ENCODE measurements at places on chromosomes 3 and 15.

DNA sequence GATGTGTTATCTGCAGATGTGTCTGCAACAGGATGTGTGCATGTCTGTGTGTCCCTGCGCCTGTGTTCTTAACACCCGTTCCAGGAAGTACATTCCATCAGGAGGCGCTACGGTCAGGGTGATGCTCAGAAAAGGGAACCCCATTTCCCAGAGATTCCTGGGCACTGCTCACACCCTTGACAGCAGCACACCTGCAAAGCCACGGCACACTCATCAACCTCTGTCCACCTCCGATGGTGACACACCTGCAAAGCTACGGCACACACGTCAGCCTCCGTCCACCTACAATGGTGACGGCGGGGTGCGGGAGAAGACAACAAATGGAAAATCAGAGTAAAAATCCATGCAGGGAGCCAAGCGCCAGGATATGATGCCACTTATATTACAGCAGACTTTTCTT is 55.4 kb downstream of the NIPA2 start:
- DNase-seq: no peak

DNA sequence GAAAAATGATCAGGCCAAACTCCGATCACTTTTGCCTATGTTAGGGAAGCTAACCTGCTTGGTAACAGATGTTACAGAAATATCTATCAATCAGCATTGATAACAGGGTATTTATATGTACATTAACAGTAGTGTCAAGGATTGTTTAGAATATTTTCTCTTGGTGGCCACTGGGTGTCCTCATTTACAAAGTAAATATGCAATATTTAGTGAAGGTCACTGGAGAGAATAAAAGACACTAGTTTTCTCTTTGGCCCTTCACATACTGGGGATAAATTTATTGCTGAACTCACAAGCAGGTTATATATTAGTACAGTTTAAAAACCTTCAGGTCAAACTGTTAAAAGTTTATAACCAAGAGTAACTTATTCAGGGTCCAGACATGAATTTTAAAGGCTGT is 69.0 kb downstream of the TIGIT start:
- no peak for DNase-seq

- no peak for DNase-seq
Observed at GRCh38 chr15:75862796-75863195, 19.5 kb downstream of the UBE2Q2 start.

GRCh38 chr3:131142580-131142979 is 115.9 kb downstream of the NEK11 start:
- no peak for DNase-seq

DNA sequence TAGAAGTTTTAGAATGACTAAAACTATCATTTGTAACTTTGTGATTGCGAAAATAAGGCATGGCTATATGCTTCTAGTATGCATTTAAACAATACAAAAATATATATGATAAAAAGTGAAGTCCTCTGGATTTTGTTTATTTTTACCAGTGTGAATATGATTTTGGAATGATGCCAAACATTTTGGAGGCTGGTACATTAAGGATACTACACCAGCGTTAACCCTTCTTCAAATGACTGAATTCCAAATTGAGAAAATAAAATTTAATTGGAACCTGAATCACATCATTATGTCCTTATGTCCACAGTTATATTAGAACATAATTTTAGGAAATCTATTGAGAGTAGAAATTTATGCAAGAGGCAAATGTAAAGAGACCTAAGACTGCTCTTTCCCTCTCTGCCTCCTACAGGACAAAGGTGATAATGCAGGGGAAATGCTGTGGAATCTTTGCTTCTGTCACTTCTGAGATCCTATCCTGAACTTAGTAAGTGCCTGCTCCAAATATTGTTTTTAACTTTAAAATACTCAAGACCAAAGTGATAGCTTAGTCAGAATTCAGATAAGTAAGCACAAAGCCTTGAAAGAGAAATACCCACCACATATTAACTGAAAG is 121.1 kb upstream of the NANOGP8 start:
- no peak for DNase-seq

GRCh38 chr15:35925275-35926006 is 379.5 kb upstream of the DPH6 start:
- DNase-seq: no peak

DNA sequence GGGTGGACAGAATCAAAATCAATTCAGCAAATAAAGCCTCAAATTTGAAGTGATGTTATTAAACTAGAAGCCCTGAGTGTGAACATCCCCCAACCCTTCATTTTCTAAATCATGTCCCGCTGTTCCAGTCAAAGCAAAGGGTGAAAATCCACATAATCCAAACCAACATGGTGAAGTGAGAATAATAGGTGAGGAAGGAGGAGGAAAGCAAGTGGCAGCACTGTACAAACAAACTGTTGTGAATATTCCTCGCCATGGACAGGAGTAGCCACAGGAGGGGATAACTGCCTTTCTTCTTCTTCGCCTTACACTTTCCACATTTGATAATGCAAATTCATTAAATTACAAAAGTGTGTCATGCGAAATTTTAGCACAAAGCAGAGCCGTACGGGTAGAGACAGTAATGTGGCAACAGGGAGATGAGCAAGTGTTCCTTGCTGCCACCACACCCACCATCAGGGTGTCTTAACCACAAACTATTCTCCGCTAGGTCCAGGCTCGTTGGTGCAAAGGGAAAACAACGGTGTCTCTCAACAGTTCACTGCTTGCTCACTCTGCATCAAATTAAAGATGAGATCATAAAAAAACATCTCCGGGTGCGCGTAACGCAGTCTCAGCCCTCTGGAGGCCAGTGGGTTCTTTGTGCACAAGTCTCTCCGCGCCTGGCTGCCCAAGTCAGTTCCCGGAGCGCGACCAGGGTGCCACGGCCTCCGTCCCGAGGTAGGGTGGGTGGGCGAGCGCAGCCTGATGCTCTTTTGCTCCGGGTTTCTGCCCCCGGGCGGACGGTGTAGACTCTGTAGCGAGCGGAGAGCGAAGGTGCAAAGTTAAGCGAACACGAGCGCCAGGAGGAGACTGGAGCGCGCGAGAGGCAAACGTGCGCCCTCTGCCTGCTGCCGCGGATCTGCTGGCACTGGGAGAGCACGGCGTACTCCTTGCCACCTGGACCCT is 6.7 kb downstream of the EPHA3 start:
- DNase-seq: peak; percentile 82

DNA sequence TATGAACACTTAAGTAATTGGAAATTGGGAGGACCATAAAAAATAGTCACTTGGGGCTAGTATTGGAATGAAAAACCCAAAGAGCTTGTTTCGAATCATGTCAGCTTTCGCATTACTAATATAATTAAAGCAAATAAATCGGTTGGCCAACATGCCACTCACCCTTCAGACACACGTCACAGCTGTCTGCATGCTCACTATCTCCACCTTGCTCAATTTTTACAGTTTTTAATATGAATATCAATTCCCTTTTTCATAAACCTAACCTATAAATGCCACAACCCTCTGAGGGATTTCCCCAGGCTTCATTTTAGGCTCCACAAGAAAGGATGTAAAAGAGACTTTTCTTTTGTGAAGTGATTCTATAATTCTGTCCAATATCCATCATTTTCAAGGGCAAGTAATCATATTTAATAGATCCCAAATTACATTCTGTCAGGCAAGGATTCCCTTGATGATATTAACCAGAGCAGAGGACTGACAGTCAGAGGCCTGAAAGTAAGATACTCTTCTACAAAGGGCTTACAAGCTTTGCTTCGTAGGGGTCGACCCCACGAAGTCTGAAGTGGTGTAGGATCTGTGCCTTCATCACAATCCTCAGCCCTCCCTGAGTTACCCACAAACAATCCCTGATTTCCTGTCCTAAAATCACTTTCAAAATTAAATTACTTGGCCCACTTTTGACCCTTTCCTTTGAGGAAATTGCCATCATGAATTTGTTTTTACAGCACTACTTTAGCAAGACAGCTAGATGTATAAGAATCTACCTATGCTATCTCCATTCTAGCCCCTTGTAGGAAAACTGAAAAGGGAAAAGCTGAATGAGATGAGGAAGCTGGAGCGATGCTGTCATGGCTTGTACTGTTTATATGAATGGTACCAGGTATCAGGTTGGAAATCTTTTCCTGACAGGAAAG is 44.5 kb downstream of the NANOGP8 start:
- no peak for DNase-seq

GRCh38 chr3:160403796-160404470 is 4.5 kb downstream of the SMC4 start:
- no peak for DNase-seq

GRCh38 chr3:157369727-157370421 is 66.8 kb upstream of the PTX3 start:
- DNase-seq: no peak

DNA sequence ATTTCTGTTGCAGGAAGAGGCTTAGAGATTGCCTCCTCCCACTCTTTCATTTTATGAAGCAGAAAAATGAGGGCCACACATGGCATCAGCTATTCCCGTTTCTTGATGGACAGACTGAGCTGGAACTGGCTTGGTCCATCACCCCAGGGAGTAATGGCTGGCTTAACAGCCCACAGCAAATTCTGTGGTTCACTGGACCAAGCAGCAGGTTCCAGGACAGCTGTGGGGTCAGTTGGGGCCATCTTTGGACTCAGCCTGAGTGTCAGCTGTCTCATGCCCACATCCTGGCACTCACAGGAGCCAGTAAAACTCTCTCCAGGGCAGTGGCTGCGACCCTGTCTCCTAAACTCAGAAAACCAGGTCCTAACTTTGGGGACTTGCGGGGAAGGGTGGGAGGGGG is 36.5 kb downstream of the ZDHHC19 start:
- no peak for DNase-seq

DNA sequence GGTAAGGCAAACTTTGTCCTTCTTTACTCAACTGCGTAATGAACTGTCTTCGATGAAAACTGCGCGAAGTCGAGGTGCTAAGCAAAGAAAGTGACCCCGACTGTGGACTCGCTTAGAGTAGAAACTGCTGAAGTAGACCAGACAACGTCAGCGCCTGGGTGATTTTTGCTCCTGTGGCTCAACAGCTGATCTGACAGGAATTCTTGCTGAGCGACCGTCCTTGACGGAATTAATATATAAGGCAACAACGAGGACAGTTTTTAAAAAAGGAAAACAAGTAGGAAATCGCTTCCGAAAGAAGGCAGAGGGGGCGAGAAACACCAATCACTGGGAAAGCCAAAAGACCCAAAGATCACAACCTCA is 541 bp downstream of the RPS27L start:
- DNase-seq: no peak

- DNase-seq: no peak
Observed at GRCh38 chr3:115699706-115700105, 76.4 kb downstream of the GAP43 start.

DNA sequence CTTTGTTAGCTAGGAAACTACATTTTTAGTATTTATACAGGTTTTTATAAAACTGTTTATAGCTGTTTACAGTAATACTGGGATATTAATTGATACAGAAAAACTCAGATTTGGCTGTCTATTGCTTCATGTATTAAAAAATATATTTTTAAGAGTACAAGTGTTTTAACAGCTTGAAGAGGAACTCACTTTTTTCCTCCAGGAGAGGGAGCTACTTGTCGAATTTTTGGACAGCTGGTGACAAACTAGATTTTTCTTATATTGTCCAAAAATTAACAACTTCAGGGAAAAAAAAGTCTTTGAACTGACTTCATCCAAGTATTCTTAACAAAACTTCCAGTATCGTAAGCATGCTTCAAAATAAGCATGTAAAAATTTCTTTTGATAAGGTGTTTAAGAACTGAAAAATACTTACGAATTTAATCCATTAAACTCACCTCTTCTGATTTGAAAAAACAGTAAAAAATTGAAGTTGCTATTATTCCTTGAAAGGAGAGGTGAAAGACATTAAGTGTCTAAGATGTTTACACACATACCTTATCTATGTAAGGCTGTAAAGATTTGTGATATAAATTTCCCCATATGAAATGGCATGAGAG is 4.0 kb downstream of the DIPK2A start:
- no peak for DNase-seq

- no peak for DNase-seq
Observed at GRCh38 chr3:183807881-183808280, 17.5 kb downstream of the MAP6D1 start.

DNA sequence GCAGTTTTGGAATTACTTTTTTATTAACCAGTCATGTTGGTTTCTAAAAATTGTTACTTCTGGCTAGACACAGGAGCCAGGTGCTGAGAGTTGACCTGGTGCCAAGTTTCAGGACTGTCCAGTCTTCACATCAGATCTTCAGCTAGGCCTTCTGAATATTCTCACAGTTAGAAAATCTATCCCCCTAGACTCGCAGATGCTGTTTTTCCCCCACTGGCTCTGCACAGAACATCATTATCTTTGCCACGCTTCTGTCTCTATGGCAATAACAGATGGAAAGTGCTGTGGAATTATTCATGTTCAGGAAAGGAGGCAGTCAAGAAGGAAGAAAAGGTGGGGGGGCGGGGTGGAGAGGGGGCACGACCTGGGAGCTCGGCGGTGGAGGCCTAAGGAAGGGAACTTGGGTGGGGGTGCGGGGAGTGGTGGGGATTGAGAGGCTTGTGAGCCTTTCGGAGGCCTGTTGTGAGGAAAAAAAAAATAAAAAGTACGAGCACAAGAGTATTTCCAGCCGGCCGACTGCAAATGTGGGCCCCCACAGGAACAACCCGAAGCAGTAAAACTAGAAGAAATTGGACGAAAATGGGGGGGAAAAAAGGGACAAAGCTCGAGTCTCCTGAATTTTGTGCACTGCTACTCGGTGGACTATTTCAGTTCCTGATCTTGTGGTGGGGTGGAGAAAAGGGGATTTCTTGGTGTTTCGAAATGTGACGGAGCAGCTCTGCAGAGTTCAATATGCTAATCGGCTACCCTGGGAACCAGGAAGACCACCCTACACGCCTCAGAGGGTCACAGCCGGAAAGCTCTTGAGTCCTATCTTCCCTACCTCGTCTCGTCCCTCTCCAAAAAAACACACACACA is 1.5 kb upstream of the SKIL start:
- peak; percentile 62 for DNase-seq

GRCh38 chr3:34106879-34107278 is 308.4 kb downstream of the PDCD6IP start:
- peak; percentile 61 for DNase-seq

DNA sequence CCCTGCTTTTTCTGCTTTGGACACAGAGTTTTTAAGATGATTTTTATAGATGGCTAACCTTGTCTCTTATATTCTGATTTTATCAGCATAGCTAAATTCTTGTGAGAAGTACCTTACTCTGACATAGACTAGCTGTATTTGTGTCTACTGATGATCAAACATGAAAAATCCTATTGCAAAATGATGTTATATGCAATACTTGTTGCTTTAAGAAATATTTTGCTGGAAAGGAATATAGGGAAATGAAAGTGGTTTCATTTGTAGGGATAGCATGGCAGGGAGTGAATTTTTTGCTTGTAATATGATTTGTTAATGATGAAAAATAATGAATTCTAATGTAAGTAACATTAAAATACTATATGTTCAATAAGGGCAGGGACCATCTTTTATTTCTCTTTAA is 35.9 kb downstream of the CFAP91 start:
- no peak for DNase-seq
